ENCODE measurements at places on chromosomes 5 and 9. TPM values are rescaled to one million over a fixed set of nuclear protein-coding genes. Genes with fewer than 3 reads are reported as not detected.

RNF183 gene
- polyA plus RNA-seq, result 5.1 TPM

AUH gene
- polyA plus RNA-seq, result 41.5 TPM

FGD3 gene
- polyA plus RNA-seq, result 6.5 TPM

PAEP gene
- 0.42 TPM for polyA plus RNA-seq

CD72 gene
- 3.6 TPM for polyA plus RNA-seq

All from left kidney (tissue), 8 donors.